ENCODE measurements at places on chromosomes 1 and 21. TPM values are rescaled to one million over a fixed set of nuclear protein-coding genes. Genes with fewer than 3 reads are reported as not detected.

GRCh38 chr1:61067446-61068019 is 14.8 kb upstream of the NFIA start:
- H3K4me3 ChIP-seq, result no peak overlapping the region
- no peak overlapping the region for H3K27ac ChIP-seq
- DNase-seq, result no peak

- no peaks in the 10 kb centered on the region for H3K36me3 ChIP-seq
- H3K4me3 ChIP-seq, result no peak overlapping the region
- no peak for DNase-seq
- no peak overlapping the region for H3K27ac ChIP-seq
- H3K4me1 ChIP-seq, result peaks cover 24% of the 10 kb centered on the region
These were observed 5.8 kb upstream of the FOXD3 start for GRCh38 chr1:63316598-63316983.

DNA sequence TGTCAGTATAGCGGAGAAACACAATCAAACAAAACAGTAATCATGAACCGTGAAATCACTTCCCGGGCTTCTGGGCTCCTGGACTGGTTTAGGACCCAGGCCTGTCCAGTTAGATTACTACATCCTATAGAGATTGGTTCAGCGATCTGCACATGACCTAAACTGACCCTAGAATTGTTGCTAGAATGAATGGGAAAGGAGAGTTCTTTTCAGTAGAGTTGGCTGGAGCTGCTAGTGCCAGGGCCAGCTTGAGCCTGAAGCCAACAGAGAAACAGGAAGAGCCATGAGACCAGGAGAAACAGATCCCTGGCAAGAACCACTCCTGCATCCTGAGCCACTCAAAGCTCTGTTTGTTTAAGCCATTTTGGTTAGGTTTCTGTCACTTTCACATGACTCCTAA is 474.3 kb upstream of the C1orf87 start:
- DNase-seq, result no peak
- H3K27me3 ChIP-seq, result no peaks in the 10 kb centered on the region
- no peaks in the 10 kb centered on the region for H3K36me3 ChIP-seq
- H3K4me1 ChIP-seq, result no peaks in the 10 kb centered on the region

Gene KMO
- total RNA-seq, result 23.0 TPM

Gene GNG4
- total RNA-seq, result not detected
